T-helper 2 cell (primary cell): ENCODE measurements at places on chromosomes 6 and 20.

- DNase-seq: peak; percentile 48
Measured at GRCh38 chr6:170378502-170378901, 71.9 kb downstream of the FAM120B start.

GRCh38 chr6:50147371-50147770 lies 97.6 kb upstream of the DEFB112 start:
- DNase-seq: no peak

GRCh38 chr20:41275301-41275731 lies 42.2 kb downstream of the ZHX3 start:
- DNase-seq: no peak

- no peak for DNase-seq
Measured at GRCh38 chr6:125363039-125363823, 61.5 kb upstream of the HDDC2 start.

- no peak for DNase-seq
Measured at GRCh38 chr6:109243863-109244825, 138.1 kb downstream of the CD164 start.

DNA sequence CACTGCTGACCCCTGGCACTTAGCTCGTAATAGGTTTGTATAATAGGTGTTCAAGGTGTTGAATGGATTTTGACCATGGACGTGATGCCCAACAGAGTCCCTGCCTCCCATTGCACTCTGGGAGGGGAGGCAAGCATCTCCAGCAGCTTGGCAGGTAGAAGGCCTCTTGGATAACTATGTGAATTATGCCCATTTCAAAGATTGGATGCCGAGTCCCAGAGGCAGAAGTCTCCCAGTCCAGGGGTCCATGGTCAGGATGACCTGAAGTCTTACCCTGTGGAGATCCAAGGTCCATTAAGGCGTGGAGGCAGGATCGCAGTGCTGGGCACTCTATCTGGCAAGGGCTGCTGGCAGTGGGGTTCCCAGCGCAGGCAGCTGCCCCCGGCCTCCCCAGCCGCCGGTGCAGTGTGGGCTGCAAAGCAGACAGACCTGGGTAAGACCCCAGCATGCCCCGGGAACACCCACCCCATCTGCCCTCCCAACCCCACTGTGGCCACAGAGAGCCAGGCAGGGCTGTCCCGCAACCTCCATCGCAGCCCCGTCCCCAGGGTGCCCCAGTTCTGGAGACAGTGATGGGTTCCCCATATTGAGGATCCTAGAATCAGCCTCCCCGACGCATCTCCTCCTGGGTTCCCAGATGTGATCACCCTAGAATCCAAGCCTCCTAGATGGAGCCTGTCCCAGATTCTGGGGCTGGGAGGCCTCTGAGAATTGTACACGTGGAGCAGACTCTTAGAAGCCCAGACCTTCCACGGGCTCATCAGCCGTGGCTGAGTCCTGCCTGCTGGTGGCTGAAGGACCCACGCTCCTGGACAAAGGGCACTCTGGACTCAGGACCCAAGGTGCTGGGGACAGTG lies 44.6 kb downstream of the APCDD1L start:
- DNase-seq: no peak

DNA sequence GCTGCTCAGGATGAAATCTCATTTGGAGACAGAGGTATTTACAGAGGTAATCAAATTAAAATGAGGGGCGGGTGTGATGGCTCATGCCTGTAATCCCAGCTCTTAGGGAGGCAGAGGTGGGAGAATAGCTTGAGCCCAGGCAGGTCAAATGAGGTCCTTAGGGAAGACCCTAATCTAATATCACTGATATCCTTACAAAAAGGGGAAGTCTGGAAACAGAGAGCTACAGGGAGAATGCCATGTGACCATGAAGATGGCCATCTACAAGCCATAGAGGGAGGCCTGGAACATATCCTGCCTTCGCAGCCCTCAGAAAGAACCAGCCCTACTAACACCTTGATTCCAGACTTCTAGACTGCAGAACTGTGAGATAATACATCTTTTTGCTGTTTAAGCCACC lies 8.3 kb downstream of the MTCL3 start:
- no peak for DNase-seq

DNA sequence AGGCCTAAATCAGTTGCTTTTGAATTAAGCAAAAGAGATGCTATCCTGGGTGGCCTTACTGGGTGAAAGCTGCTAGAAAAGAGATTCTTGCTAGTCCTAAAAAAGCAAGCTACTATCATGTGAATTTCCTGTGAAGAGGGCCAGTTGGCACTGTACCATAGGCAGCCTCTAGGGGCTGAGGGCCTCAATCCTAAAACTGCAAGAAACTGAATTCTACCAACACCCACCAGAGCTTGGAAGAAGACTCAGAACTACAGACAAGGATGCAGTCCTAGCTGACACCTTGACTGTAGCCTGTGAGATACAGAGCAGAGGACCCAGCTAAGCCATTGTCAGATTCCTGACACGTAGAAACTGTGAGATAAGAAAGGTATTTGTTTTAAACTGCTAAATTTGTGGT lies 24.5 kb downstream of the CLIC5 start:
- no peak for DNase-seq

- DNase-seq: no peak
Measured at GRCh38 chr20:10236540-10237533, 18.2 kb downstream of the SNAP25 start.

- DNase-seq: no peak
Measured at GRCh38 chr6:126020305-126021050, 34.1 kb downstream of the TRMT11 start.

GRCh38 chr6:54010340-54011276 lies 100.6 kb upstream of the MLIP start:
- DNase-seq: no peak

- DNase-seq: no peak
Measured at GRCh38 chr6:76881414-76881813, 581.9 kb downstream of the HTR1B start.

DNA sequence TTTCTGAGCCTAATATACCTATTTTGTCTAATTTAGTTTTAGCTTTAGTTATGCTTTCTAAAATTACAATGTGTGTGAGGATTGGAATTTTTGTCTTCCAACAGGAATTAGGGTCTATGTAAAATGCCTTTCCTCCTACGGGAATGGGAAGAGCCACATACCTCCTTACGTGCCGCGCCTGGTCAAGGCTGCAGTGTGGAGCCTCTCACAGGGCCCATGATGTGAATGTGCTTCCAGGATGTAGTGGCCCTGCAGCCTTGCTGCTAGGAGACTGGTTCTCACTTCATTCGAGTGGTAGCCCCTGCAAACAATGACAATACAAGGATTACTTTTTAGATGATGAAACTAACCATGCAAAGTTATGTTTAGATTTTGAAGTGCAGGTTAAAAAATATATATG lies 110.2 kb downstream of the SOBP start:
- DNase-seq: no peak

GRCh38 chr6:167815296-167815980 lies 11.3 kb upstream of the AFDN start:
- no peak for DNase-seq

GRCh38 chr20:62697468-62697912 lies 11.1 kb upstream of the NTSR1 start:
- DNase-seq: no peak

- DNase-seq: no peak
Measured at GRCh38 chr6:81204731-81205130, 547.8 kb downstream of the TENT5A start.

DNA sequence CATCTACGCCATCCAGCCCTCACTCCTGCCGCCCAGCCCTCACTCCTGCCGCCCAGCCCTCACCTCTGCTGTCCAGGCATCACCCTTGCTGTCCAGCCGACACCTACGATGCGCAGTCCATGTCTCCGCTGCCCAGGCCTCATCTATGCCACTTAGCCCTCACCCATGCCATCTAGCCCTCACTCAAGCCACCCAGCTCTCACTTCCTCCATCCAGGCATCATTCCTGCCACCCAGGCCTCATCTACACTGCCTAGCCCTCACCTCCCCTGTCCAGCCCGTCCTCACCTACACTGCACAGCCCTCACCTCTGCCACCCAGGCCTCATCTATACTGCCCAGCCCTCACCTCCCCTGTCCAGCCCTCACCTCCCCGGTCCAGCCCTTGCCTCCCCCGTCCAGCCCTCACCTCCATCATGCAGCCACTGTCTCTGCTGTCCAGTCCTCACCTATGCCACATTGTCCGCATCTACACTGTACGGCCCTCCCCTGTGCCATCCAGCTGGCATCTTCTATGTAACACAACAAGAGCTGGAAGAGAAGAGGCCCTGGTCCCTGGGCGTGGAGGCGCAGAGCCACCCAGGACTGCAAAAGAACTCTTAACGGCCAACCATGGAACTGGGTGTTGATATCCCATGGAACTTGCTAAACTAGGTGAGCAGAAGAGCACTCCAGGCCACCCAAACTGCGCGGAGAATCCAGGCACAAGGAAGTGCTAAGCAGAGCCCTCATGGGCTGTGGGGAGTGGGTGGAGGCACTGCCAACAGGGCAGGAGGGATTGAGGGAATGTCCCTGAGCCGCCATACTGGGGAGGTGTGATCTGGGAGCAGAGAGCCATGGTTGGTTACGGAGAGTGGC lies 31.0 kb downstream of the RNASET2 start:
- no peak for DNase-seq

- no peak for DNase-seq
Measured at GRCh38 chr6:167758309-167759023, 68.2 kb upstream of the AFDN start.

DNA sequence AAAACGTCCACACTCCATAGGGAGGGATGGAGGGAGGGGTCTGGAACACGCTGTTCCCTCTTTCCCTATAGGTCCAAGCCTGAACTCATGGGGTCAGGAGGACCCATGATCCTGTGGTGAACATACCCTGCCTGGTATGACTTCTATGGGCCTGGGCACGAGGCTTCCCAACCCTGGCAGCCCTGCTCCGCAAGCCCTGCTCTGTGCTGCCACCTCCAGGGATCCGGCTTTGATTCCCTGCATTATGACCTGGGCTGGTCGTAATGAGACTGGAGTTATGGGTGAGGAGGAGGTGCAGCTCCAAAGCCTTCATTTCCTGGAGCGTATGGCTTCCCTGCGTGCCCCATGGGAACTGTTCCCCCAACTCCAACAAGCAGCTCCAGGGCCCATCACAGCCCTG lies 54.9 kb downstream of the CDH22 start:
- DNase-seq: no peak

DNA sequence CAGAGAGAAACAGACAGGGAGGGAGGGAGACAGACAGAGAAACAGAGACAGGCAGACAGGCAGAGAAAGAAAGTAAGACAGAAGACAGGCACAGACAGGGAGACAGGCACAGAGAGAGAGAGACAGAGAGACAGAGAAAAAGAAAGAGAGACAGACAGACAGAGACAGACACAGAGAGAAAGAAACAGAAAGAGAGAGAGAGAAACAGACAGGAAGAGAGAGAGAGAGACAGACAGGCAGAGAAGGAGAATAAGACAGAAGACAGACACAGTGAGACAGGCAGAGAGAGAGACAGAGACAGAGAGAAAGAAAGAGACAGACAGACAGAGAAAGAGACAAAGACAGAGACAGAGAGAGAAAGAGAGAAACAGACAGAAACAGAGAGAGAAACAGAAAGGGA lies 754.8 kb upstream of the DEFB115 start:
- no peak for DNase-seq

- no peak for DNase-seq
Measured at GRCh38 chr20:24153101-24154040, 164.8 kb upstream of the GGTLC1 start.

DNA sequence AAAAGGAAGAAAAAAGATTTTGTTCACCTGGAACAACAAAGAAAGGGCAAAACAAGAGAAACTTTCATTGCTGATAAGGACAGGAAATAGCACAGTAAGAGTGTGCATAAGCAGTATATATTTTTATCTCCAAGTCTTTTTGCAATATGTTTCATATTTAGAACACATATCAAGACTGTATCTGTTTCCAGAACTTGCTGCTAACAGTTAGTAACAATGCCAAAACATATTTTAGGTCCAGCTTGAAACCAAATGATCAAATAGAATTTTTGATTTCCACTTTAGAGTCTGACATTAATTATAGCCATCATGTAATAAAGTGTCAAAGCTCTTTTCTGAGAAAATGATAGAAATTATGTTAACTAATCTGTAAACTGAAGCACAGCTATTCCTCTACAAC lies 143.5 kb upstream of the SUPT3H start:
- no peak for DNase-seq

GRCh38 chr6:4242601-4243000 lies 107.2 kb upstream of the ECI2 start:
- DNase-seq: no peak

- DNase-seq: no peak
Measured at GRCh38 chr6:156928126-156928525, 150.9 kb downstream of the ARID1B start.

GRCh38 chr6:33064723-33065122 lies 8.7 kb downstream of the HLA-DPA1 start:
- no peak for DNase-seq

DNA sequence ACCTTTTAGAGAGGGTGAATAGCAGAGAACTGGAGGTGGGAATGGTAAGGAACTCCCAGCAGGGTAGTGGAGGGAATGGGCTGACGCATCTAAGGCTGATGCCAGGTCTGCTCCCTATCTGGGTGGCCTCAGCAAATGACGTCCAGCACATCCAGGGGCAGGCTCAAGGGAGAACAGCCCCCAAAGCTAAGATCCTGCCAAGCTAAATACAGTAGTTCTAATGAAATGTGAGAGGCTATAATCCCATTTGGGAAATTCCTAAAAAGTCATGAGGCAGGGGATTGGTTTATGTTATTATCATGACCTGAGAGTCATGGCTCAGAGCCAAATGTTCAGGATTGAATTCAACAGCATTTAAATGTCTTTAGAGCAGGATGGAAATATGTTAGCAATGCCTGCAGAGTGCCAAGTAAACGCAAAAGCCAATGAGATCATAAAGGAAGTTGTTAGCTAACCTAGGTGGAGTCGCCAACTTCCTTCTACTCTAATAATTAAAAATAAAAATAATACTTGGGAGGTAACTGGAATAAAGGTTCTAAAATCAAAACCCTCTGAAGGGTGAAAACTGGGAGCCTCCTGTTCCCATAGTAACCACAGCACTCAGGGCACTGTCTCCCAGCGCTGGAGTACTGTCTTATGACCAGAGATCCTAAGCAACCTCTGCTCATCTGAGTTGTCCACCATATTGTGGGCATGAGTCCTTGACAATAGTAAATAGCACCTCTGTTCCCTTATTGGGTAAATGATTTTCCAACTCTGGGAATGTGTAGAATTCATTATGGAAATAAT lies 34.8 kb downstream of the IYD start:
- DNase-seq: no peak

DNA sequence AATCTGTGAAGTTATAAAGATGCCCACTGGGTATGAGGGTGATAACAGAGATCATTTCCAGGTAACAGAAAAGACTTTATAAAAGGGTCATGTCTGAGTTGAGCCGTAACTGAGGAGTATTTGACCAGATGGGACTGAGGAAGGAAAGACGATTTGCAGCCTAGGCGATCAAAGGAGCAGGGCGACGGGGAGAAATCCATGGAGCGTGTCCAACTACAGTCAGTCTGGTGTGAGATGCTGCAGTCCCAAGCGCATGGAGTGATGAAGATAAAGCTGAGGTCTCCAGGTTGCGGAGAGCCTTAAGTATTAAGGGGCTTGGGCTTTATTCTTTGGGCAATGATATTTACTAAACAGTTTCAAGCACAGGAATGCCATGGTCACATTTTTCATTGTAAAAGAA lies 166.7 kb downstream of the PRKN start:
- DNase-seq: no peak

- no peak for DNase-seq
Measured at GRCh38 chr6:70998148-70998547, 41.3 kb upstream of the B3GAT2 start.
